Type B pancreatic cell (in vitro differentiated cells): ENCODE measurements at places on chromosomes 1 and 21. TPM values are rescaled to one million over a fixed set of nuclear protein-coding genes. Genes with fewer than 3 reads are reported as not detected.
A peak's percentile ranks its signal among the peaks of the same experiment; 100 is the strongest.

The IFNAR1 gene
- total RNA-seq, result 26.4 and 28.6 TPM in 2 replicates

The MIXL1 gene
- total RNA-seq, result 0.14 and 0.63 TPM in 2 replicates

The HSPA13 gene
- total RNA-seq, result 17.5 and 38.1 TPM in 2 replicates

The CD1B gene
- total RNA-seq, result not detected in 2 replicates

The KCNH1 gene
- 0.33 and 2.4 TPM in 2 replicates for total RNA-seq

The ADPRS gene
- total RNA-seq, result 29.5 and 31.9 TPM in 2 replicates

The BSND gene
- 0.05 TPM in 1 of 2 replicates, not detected in the other for total RNA-seq

DNA sequence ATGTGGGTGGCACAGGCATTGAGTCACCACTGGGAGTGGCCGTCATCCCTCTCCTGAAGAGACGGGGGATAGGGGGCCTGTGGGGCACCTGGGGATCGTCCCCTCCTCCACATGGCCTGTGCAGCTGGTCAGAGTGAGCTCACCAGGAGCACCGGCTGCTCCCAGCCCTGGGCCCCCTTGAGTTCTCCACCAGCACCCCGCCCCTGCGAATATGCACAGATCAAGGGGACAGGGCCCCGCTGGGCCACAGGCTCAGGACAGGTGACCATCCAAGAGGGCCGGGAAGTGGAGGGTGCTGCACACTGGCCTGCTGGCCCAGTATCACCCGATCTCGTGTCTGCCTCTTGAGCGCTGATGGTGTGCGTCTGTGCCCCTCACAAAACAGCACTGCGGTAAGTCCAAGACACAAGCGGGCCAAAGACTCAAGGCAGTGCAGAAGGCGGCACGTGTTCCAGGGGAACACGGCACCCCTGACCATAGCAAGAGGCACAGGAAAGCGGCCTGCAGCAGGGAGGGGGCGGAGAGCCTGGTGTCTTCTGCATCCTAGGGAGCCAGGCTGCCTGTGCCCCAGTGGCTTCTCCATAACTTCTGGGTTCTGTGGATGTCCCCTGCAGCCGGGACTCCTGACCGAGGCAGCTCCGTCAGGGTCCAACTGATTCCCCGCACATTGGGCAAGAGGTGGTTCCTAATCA, 18.1 kb upstream of the TSPEAR start:
- DNase-seq, result peak; percentile 55

DNA sequence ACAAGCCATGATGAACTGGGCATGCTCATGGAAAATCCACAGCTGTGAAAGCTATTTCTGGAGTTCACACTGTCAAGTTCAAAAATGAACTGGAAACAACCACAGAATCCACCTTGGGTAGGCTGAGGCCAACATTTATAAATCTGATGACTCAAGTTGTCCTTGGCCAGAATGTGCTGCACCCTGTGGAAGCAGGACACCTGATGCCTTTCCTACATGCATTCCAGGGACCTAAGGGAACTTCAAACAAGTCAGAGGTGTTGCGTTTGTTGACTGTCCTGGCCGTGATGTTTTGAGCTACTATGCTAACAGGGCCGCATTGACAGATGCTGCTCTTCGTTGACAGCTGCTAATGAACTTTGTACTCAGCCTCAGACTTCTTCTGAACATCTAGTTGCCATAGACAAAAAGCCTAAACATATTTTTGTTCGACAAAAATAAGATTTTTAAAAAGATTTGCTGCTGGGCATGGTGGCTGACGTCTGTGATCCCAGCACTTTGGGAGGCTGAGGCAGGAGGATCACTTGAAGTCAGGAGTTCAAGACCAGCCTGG, 127.9 kb upstream of the SLC45A1 start:
- DNase-seq, result no peak

DNA sequence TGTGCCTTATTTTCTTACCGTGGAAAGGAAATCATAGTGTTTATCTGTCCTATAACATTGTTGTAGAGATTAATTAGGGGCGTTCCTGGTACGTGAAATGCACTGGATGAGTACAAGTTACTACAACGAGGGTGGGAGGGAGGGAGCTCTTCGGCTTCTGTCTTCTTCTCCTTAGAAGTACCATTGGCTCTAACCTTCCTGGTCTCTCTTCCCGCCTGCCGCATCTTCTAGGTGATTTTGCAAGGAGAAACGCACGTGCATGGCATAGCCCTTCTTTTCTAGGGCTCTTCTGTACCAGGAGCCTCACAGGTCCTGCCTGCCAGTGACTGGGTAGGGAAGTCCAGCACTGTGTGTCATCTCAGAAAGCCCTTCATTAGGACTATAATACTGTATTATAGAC, 16.8 kb downstream of the SH3BP5L start:
- peak; percentile 6 for DNase-seq
